ENCODE measurements at places on chromosomes 3 and 15. TPM values are rescaled to one million over a fixed set of nuclear protein-coding genes. Genes with fewer than 3 reads are reported as not detected.

GRCh38 chr3:124556636-124557035 lies 173.6 kb upstream of the UMPS start:
- DNase-seq: no peak

- DNase-seq: no peak
These were observed 52.0 kb upstream of the ULK4 start for GRCh38 chr3:42013691-42014457.

GOLGA6L24 gene
- not detected for total RNA-seq

GTPBP8 gene
- total RNA-seq: 19.4 TPM

GRCh38 chr3:174330303-174330702 lies 528.8 kb upstream of the NAALADL2 start:
- peak; percentile 85 for DNase-seq

SSUH2 gene
- under 0.01 TPM for total RNA-seq

TMEM44 gene
- 9.7 TPM for total RNA-seq

GRCh38 chr3:11455956-11456355 lies 183.8 kb downstream of the ATG7 start:
- DNase-seq: peak; percentile 94

- no peak for DNase-seq
These were observed 244.5 kb upstream of the KCNMB2 start for GRCh38 chr3:178291574-178292370.

DNA sequence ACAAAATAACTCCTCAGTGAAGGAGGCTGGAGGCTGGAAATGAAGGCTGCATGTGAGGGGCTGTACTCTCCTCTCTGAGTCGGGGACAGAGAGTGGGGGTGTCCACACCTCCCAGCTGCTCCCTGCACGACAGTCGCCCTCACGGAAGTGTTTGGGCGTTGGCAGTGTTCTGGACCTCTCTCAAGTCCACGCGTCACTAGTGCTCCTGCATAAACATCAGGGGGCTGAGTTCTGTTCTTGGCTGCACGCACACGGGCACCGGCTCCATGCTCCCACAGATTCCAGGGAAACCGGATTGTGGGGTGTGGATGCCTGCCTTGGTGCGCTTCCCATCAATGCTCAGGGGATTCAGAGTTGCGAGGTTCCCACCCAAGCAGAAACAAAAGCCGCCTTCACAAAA lies 7.4 kb downstream of the RASGRF1 start:
- DNase-seq: no peak

GRCh38 chr15:28020644-28021043 lies 78.5 kb downstream of the OCA2 start:
- DNase-seq: no peak

DNA sequence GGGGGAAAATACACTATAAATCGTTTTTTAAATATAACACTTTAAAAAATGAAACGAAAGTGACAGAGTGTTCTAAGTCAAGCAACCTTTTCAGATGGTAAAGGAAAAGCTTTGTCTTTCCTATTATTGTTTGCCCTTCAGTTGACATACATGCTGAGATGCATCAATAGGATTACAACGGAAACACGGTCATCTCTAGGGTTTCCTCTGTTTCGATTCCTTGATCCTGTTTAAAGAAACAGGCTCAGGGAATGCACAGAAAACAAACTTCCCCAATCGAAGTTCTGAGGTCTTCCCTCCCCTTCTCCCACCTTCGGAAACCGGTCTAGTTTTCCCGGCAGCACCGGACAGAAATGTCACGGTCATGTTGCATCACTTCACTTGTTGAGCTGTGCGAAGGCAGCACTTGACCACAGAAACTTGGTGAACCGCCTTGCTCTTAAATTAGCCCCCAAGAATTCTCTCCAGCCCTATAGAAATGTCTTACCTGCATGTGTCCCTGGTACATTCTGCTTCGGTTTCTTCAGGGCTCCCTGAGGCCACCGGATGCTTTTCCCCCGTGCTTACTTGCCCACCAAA lies 556 bp downstream of the PEX5L start:
- DNase-seq: no peak

MESP2 gene
- total RNA-seq: 0.28 TPM

DNA sequence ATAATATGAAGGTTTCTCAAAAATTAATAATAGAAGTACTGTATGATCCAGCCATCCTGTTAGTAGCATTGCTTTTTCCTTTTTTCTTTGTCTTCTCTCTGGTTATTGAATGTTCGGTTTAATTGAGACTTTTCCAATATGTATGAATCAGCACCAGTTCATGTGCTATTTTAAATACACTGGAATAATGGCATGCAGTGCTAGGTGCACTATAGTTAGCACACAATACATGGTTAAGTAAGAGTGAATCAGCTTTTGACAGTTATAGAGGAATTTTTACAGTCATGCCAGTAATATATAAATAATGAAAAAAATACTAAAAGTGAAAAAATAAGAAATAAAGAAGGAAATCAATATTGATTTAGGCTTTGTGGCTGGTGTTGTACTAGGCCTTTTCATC lies 113.8 kb upstream of the STRIT1 start:
- no peak for DNase-seq

ZNF502 gene
- 5.7 TPM for total RNA-seq

TMEM266 gene
- under 0.01 TPM for total RNA-seq

ISG20 gene
- 0.72 TPM for total RNA-seq

ACAN gene
- total RNA-seq: 0.54 TPM

DNA sequence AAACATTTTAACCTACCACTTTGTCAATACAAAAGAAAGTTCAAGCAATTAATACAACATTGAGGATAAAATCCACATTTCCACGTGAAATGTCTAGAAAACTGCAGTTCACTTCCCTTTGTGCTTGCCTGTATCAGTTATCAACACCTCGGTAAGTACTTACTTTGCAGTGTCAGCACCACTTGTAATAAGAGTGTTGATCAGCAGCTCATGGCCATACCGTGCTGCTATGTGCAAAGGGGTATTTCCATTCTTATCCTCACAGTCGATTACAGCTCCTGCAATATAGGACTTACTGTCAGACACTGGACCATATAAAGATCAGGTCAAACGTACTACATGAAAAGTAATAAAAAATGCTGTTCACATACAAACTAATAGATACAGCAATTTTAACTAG lies 84.4 kb downstream of the ANKRD28 start:
- DNase-seq: no peak

DNA sequence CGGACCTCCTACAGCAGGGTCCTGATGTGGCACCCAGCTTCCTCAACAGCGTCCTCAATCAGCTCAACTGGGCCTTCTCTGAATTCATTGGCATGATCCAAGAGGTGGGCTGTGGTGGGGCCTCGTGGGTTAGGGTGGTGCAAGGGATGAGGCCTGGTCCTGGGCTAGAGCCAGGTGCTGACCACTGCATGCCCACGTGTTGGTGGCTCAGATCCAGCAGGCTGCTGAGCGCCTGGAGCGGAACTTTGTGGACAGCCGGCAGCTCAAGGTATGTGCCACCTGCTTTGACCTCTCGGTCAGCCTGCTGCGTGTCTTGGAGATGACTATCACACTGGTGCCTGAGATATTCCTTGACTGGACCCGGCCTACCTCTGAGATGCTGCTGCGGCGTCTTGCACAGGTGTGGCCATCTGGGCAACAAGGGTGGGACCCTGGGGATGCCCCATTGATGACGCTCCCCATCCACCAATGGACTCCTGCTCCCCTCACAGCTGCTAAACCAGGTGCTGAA lies 3.8 kb downstream of the AMIGO3 start:
- no peak for DNase-seq

GRCh38 chr3:171846597-171846996 lies 3.4 kb downstream of the TMEM212 start:
- peak; percentile 91 for DNase-seq

DNA sequence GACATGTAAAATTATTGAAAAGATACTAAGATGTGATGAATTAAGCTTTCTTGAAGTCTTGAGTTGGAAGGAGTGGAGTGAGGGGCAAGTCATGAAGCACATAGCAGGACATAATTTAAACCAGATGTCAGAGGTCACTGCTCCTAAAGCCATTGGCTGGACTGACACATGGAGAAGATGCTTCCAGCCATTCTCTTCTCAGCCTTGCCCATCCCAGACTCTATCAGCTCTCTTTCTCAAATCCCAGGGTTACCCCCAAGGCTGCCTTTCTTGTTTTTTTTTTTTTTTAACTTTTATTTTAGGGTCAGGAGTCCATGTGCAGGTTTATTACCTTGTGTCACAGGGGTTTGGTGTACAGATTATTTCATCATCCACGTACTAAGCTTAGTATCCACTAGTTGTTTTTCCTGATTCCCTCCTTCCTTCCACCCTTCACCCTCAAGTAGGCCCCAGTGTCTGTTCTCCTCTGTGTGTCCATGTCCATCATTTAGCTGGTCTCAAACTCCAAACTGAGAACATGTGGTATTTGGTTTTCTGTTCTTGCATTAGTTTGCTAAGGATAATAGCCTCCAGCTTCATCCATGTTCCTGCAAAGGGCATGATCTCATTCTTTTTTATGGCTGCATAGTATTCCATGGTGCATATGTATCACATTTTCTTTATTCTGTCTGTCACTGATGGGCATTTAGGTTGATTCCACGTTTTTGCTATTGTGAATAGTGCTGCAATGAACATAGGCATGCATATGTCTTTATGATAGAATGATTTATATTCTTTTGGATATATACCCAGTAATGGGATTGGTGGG lies 18.9 kb downstream of the XIRP1 start:
- no peak for DNase-seq

GRCh38 chr3:114005481-114005880 lies 50.8 kb downstream of the CCDC191 start:
- no peak for DNase-seq

- peak; percentile 60 for DNase-seq
These were observed 17.1 kb upstream of the ABI3BP start for GRCh38 chr3:101010296-101010695.

OXTR gene
- total RNA-seq: 56.1 TPM

DNA sequence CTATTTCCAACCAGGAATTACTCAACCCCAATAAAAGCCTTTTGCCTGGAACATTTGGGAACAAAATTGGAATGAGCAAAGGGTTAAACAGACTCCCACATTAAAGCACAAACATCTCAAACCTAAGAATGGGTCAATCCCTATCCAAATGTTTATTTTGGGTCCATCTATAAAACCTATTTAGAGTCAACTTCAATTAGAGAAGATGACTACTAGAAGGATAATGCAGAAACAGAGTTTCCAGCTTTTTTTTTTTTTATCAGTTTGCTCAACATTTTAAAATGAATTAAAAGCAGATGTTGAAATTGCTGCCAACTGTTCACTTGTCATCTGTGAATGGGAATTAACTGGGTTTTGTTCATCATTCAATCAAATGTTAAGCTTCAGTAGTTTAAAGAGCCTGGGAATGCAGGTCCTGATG lies 4.1 kb upstream of the TBC1D23 start:
- peak; percentile 30 for DNase-seq

- no peak for DNase-seq
These were observed 303.1 kb downstream of the RPLP1 start for GRCh38 chr15:69755551-69756310.

GRCh38 chr3:160685144-160685766 lies 8.3 kb downstream of the ARL14 start:
- peak; percentile 18 for DNase-seq

GRCh38 chr3:113507501-113508067 lies 7.4 kb downstream of the SPICE1 start:
- no peak for DNase-seq

- DNase-seq: no peak
These were observed 48.2 kb upstream of the SLC41A3 start for GRCh38 chr3:126131881-126132750.

DNA sequence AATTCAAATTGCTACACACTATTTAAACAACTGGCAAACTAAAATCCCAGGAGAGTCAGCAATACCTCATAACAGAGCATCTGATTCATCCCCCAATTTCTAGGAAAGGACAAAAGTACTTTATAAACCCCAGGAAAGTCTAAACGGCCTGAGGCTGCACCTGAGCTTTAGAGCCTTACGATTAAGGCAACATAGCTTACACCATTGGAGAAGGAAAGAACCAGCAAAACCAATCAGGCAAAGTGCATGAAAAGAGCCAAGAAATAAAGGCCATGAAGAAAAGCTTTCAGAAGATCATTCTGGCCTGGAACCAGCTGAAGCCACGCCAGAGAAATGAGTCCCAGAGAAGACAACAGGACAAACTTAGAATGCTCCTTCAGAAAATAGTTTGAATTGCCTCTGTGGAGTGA lies 48.1 kb downstream of the PTPN9 start:
- peak; percentile 40 for DNase-seq

DNA sequence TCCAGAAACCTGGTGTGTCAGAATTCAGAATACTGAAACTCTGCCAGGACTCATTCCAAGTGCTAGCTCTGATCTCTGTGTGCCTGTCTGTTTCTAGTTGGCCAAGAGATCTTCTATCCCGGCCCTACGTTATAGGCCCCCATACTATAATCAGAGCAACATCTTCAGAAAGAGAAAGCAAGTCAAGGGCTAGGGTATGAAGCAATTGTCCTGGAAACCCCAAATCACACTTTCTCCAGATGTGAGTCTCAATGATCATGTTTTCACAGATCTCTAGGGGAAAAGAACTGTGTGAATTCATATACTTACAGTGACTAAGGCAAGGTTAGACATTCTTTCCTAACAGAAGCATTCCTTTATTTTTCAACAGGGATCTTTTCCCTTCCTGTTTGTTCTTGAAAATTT lies 309.7 kb downstream of the SLC9A9 start:
- peak; percentile 36 for DNase-seq

SLC2A2 gene
- total RNA-seq: not detected

- no peak for DNase-seq
These were observed 611.5 kb downstream of the AGBL1 start for GRCh38 chr15:86691091-86691663.

SCAMP2 gene
- total RNA-seq: 25.8 TPM

GRCh38 chr15:57160823-57161560 lies 215.3 kb upstream of the CGNL1 start:
- peak; percentile 88 for DNase-seq

GPR62 gene
- total RNA-seq: not detected

GRCh38 chr3:194575484-194576210 lies 57.6 kb downstream of the TMEM44 start:
- peak; percentile 64 for DNase-seq

CKMT1A gene
- total RNA-seq: not detected

- no peak for DNase-seq
These were observed 171.6 kb downstream of the CADPS start for GRCh38 chr3:62703451-62704167.

DNA sequence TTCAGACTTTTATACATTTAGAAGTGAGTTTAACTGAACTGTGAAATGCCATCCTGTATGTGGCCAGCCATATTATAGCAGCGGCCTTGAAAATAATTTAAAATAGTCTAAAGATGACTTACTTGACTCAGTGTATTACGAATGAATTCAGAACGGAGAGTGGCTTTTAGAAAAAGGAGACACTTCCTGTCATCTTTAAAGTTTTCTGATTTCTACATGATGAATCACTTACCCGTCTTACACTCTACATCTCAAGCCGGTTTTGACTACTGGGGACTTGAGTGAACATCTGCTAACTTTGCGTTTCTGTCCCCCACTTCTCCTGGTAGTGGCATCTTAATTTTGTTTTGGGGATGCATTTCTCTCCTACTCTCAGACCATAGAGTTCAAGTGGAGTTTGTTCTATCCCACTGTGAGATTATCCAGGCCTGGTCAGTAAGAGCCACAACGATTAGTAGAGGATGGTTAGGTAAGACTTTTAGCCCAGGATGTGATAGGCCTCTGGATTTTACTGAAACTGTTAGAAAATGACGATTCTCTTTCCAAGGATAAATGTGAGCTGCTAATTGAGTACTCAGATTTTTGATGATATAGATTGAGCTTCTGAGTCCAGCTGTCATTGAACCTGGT lies 175.4 kb upstream of the CADPS start:
- no peak for DNase-seq
